ENCODE measurements at places on chromosomes 4 and X. TPM values are rescaled to one million over a fixed set of nuclear protein-coding genes. Genes with fewer than 3 reads are reported as not detected.

MID2 gene
- 17.8 TPM for total RNA-seq

DNA sequence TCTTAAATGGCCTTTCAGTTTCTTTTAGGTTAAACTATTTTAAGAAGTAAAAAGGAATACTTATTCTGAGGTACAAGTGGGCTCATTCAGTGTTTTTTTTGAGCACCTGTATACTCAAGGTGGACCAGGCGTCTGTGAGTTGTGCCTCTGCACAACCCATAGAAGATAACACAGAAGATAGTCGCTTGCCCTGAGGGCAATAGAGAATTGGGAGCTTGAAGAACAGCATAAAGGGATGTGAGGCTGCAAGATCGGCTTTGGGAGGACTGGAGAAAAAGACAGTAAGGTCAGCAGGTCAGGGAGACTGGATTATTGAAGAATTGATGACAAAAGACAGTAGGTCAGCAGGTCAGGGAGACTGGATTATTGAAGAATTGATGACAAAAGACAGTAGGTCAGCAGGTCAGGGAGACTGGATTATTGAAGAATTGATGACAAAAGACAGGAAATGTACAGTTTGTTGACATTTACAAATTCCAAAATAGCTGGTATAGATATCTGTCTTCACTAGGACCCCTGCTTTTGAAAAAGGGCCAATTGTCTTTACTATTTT, 3.1 kb downstream of the CPE start:
- no peak for ATAC-seq

GRCh38 chr4:136687118-136687517, 845.2 kb downstream of the PCDH18 start:
- no peak for ATAC-seq

DNA sequence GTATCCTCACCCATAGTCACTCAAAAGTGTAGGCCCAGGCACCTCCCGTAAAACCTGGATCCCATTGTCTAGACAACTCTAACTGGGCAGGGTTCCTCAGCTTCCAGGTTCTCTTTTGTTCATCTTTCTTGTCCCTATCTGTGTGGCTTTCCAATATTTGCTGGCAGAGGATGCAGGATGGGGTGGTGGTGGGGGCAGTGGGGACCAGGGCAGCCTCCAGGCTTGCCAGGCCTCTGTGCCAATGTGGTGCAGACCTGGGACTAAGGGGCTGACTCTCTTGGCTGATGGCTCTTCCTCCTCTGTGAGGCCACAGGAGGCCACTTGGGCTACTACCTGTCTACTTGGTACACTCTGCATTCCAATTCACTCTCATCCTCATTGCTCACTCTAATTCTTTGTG, 76.4 kb downstream of the NBDY start:
- ATAC-seq, result no peak

GRCh38 chrX:21014326-21014725, 359.9 kb upstream of the CNKSR2 start:
- no peak for ATAC-seq

DNA sequence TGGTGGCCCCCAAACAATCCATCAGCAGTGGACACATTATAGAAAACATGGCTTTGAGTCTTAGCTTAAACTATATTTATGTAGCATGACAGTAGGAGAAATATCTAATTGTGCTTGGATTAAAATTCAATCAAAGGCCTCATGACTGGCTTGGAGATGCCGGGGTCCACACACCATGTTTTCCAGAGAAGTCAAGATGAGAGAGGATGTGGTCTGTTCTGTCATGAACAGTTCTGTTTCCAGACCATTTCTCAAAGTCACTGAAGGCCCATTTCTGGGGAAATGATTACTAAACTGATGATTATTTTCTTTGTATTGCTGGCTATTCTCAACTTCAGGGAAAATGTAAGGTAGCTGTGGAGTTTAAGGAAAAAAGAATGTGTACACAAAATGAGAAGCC, 76.3 kb downstream of the C4orf51 start:
- no peak for ATAC-seq

- ATAC-seq, result no peak
Measured at GRCh38 chr4:16005676-16006075, 42.7 kb upstream of the FGFBP2 start.

HS3ST1 gene
- 18.7 TPM for total RNA-seq

DNA sequence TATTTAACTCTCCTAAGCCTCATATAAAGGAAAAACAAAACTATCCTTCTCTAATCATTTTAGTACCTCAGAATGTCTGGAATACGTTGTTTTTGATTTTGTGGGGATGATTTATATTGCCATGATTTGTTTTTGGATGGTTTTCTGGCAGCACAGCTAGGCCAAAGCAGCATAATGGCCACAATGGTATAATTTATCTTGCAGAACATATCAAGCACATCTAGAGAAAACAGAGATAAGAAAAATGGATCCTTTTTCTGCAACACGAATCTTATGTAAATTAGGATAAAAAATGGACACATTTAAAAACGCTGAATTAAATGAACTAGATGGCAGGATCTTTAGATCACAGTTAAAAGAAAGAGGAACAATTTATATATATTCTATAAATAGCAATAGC, 269.9 kb upstream of the FAT4 start:
- ATAC-seq, result no peak

ABCG2 gene
- total RNA-seq, result 0.92 TPM

GRCh38 chrX:116436358-116436816, at the start of gene SLC6A14:
Gene SLC6A14, plus strand, starts transcription at chrX:116436606. Its CDS starts 104 bp downstream, at chrX:116436710.
- peak; percentile 96 for ATAC-seq

DNA sequence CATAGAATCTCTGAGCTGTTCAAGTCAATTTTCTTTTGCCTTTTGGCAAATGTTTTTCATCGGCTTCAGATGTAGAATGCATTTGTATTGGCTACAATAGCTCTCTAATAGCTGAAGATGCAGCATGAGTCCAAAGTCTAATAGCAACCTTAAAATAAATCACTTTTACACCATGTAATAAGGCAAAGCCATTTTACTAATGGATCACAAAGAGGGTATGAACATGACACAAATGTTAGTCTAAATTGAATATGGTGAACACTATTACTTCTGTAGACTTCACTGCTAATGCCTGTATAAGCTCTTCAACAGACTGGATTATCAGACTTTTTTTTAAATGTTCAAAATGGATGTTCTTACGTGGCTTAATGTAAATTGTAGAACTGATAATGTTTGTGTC, 645.3 kb downstream of the TLL1 start:
- no peak for ATAC-seq

MAGEA1 gene
- total RNA-seq, result not detected

DNA sequence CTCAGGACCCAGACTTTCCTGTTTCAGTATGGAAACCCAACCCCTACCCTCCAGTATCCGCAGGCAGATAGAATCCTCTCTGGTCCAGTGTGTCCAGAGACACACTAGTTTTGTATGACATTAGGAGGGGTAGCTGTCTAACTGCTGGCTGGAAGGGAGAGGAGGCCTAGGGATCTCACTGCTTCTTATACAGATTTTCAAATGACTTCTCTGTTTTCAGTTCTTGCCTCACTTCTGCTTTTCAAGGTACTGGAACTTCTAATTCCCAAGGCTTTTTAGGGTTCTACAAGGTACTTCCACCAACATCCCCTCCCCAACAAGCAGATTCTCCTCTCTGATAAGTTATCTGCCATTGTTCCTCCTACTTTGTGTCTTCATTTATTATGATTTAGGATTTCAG, 6.1 kb downstream of the SGCB start:
- ATAC-seq, result no peak

GRCh38 chrX:19670321-19670750, 155.0 kb upstream of the MAP3K15 start:
- ATAC-seq, result no peak

CLDN22 gene
- total RNA-seq, result 0.16 TPM

- ATAC-seq, result no peak
Measured at GRCh38 chr4:180179146-180179545, 2064.1 kb upstream of the TENM3 start.

MTNR1A gene
- not detected for total RNA-seq

DNA sequence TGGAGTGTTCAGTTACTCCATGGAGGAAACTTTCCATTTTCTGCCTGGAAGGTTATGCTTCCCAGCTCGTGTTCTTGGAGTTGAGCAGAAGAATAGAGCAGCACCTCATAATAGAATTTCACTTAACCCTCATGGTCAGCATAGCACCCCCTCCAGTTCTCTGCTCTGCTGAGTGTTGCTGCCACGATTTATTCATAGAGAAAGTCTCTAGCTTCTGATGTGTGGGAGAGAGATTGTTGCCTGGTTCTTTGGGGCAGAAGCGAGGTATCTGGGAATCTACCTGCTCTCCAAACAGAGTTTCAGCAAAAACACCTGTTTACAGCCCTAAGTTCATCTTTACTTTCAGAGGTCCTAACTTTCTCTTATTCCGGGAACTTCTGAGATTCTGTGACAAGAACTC, 3.9 kb upstream of the DTHD1 start:
- ATAC-seq, result no peak

GRCh38 chrX:153801669-153802068, 7.2 kb downstream of the SSR4 start:
- no peak for ATAC-seq

Data from esophagus mucosa (tissue), 1 donor.